ENCODE measurements at places on chromosomes 2 and 18.

GRCh38 chr2:86592547-86593230 is 29.4 kb upstream of the CHMP3 start:
- DNase-seq = no peak

- no peak for DNase-seq
Observed at GRCh38 chr2:41621095-41621494, 426.7 kb upstream of the PKDCC start.

DNA sequence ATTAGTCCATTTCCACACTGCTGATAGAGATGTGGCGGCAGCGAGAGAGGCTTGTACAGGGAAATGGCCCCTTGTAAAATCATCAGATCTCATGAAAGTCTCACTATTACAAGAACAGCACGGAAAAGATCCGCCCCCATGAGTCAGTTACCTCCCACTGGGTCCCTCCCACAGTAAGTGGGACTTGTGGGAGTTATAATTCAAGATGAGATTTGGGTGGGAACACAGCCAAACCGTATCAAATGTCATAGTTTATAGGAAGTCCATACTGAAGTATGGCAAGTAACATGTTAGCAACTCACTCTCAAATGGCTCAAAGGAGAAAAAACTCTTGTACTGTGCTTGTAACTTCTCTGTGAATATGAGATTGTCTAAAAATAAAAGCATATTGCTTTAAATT is 56.1 kb downstream of the FARP2 start:
- no peak for DNase-seq

- DNase-seq = no peak
Observed at GRCh38 chr2:74238879-74239278, 40.5 kb downstream of the MTHFD2 start.

DNA sequence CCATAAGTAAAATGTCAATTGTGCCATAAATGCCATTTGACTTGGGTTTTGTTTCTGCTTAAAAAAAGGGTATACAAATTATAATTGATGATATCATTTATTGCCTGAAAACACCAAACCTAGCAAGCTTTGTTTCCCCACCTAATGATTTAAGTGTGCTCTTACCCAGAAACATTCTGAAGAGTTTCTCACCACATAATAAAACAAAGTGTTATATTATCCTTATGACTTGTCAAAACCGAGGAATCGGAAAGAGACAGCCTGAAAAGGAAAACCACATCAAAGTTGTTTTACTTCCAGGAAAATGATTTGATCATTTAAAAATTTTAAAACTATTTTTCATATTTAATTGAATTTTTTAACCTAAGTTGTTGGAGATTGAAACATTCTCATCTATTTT is 170.5 kb upstream of the SLC39A10 start:
- no peak for DNase-seq

GRCh38 chr2:191936882-191937405 is 90.1 kb upstream of the CAVIN2 start:
- no peak for DNase-seq

DNA sequence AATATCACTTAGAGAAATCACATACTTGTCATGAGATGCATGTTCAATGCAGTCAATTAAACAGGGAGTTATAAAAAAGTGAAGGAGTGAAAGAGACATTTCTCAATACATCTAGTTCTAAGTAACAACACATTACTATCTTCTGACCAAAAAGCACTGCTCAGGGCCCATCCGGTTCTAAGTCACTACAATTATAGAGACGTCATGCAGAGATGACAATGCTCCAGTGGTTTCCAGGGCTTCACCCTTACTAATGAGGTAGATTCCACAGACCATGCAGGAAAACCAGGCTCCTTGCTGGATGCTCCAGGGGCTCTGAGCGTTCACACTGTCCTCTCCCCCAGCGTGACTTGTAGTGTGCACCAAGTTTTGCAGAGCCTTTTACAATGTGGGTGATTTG is 88.0 kb downstream of the FTCDNL1 start:
- no peak for DNase-seq

DNA sequence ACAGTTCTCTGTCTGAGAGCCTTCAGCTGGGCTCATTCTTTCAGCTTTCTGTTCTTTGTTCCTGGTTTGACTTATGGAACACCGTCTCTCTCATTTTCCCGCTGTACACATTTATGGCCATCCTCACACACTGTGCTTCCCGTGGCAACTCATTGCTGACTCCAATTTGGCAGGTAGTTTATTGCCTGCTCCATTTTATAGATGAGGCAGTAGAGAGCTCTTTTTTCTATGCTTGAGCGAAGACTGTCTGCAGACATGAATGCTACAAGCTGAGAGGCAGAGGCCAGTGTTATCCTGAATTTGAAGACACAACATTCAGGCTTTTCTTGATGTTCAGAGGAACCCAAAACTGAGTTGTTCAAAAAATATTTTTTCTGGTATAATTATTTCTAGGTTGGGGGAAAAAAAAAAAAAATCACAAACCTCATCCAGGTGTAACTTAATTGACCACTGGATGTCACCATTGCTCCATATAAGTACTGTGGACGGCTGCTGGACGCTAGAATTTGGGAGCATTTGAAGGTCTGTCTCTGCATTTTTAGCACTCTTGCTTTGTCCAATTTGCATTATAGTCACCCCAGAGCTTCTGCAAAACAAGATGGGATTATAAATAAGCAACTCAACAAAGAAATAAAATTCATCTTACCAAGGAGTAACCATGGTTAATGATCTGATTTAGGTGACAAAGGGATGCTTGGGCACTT is 83.5 kb downstream of the HRH4 start:
- no peak for DNase-seq

DNA sequence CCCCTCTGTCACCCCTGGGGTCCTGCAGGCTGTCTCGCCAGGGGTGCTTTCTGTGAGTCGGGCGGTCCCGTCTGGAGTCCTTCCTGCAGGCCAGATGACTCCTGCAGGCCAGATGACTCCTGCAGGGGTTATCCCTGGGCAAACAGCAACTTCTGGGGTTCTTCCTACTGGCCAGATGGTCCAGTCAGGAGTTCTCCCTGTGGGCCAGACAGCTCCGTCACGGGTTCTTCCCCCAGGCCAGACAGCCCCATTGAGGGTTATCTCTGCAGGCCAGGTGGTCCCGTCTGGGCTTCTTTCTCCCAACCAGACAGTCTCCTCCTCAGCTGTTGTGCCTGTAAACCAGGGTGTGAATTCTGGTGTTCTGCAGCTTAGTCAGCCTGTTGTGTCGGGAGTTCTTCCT is 27.6 kb downstream of the ADNP2 start:
- DNase-seq = no peak

GRCh38 chr2:157470321-157470720 is 26.4 kb upstream of the CYTIP start:
- DNase-seq = no peak

DNA sequence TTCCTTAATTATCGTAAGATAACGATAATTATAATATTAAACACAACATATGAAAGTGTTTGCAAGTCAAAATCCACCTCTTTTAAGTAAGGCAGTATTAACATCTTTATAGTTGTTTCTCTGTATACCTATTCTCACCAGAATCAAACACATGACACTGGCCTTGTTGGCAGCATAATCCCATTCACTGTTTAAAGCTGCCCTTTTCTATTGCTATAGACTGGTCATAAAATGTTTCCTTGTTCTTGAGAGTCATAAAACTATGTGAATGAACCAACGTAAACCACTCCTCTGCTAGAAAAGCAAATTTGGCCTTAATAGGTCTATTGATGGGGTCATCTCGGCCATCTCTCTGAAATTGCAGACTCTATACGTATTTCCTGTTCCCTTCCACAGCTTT is 293.1 kb downstream of the SLC8A1 start:
- DNase-seq = no peak

- DNase-seq = no peak
Observed at GRCh38 chr2:231664727-231665126, 43.6 kb upstream of the PTMA start.

- no peak for DNase-seq
Observed at GRCh38 chr18:63090334-63090733, 229.2 kb downstream of the BCL2 start.

DNA sequence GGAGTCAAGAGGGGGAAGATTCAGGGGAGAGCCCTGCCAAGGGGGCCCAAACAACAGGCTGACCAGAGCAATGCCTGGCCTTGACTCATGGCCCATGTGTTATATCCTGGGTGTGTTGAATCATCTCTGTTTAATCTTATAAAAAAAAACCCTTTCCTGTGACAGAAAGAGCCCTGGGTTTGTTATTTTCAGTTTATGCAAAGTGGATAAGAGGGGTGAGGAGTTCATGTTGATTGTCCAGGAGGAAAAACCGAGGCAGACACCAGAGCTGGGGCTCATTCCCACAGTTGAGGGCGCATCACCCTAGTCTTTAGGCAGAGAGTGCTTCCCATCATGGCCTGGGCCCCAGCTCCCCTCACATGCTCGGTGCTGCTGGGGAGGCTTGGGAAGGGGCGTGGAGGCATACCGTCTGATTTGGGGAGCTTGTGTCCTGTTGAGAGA is 30.9 kb upstream of the IL37 start:
- no peak for DNase-seq

- no peak for DNase-seq
Observed at GRCh38 chr2:134845719-134846118, 7.3 kb downstream of the ACMSD start.

DNA sequence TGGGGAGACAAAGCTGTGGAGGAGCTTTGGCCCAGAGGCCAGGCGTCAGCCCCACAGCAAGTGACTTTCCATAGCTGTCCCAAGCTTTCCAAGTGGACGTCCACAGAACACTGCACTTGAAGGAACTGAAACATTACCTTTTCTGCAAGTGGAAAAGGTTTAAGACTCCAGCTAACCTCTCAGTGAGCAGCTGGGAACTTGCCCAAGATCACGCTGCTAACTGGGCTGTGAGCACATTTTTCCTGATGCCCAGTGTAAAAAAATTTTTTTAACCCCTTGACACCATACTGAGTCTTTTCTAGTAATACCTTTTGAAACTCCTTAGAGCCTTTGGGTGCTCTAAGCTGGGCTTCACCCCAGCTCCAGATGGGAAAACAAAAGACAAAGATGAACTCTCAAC is 256.7 kb downstream of the HAUS1 start:
- DNase-seq = no peak

DNA sequence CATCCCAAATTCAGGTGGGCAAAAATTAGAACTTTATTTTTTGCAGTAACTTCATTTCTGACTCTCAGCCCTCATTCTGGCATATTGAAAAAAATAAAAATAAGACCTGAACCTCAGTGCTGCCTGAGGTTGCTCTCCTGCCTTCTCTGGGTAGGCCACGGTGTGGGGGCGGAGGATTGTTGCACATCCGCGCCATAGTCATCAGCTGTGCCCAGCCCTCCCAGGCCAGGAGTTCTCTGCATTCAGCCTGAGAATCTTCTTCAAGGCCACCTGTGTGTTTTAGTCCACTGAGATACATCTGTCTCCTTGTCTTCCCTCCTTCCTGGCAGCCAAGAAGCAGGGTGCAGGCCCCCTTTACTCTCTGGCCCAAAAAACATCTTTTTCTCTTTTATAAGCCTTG is 94.7 kb downstream of the ARMC9 start:
- no peak for DNase-seq

GRCh38 chr2:234550511-234551107 is 53.7 kb upstream of the ARL4C start:
- DNase-seq = peak; percentile 17

DNA sequence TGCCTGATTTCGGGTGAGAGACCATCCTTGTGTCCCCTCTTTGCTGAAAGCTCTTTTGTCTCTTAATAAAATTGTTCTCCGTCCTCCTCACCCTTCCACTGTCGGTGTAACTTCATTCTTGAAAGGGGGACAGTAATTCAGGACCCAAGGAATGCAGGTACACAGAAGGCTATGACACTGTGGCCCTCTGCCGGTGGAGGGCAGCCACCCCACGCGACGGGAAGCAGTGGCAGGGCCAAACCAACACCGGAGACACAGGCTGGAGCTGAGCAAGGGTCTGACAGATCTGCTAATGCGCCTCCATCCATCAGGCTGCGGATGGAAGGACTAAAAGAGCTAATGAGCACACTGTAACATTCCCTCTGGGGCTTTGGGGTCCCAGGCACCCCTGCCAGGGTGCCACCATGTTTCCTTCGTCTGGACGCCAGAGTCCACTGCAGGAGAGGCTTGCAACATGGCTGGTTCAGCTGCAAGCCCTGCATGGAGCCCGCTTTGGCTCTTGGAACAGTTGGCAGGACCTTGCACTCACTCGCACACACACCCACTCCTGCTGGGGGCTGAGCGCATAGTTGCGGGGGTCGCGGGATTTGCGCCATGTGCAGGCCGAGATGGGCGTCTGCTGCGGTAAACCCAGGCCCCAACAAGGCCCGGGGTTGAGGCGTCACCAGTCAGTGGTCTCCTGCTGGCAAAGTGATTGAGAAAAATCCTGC is 544.1 kb upstream of the CDH7 start:
- DNase-seq = no peak

- no peak for DNase-seq
Observed at GRCh38 chr18:61833387-61833786, 59.4 kb downstream of the RNF152 start.

GRCh38 chr2:158502974-158503373 is 46.2 kb downstream of the PKP4 start:
- no peak for DNase-seq

DNA sequence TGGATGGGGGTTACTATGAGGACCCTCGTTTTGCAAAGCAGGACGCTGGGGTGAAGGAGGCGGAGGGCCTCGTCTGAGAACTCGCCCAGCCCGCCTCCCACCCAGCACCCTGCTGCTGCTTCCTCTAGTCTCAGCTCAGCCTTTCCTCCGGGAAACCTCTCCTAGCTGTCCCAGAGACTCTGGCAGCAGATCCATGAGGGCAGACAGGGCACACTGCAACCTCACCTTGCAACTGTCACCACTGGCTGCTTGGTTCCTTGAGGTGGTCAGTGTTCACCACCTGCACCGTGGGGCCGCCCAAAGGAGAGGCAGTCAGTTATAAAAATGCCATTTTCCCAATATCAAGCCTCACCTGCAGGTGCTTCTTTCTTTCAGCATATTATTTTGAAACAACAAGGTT is 45.6 kb downstream of the PARD6G start:
- no peak for DNase-seq

- no peak for DNase-seq
Observed at GRCh38 chr2:7515327-7515726, 598.1 kb downstream of the RNF144A start.

GRCh38 chr2:44929159-44929734 is 12.3 kb upstream of the SIX3 start:
- no peak for DNase-seq

DNA sequence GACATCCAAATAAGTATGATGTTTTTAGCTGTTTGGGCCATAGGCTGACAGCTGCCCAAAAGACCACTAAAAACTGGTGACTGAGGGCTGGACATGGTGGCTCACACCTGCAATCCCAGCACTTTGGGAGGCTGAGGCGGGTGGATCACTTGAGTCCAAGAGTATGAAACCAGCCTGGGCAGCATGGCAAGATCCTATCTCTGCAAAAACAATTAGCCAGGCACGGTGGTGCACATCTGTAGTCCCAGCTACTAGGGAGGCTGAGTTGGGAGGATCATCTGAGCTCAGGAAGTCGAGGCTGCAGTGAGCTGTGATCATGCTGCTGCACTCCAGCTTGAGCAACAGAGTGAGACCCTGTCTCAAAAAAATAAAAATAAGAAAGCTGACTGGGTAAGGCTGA is 511.5 kb upstream of the RAB6C start:
- DNase-seq = no peak

GRCh38 chr2:235262750-235263149 is 231.1 kb upstream of the AGAP1 start:
- no peak for DNase-seq
